A549 treated with DMSO at 1 μM for 4 hours (cell line): ENCODE measurements at places on chromosomes 11 and 22. TPM values are rescaled to one million over a fixed set of nuclear protein-coding genes. Genes with fewer than 3 reads are reported as not detected.

The PATE2 gene
- total RNA-seq = not detected in 5 replicates

The NFRKB gene
- total RNA-seq = 12.4 to 15.8 TPM (median 14.0 TPM) in 5 replicates

The MRGPRX3 gene
- 0.10 TPM in 1 of 5 replicates, not detected in the others for total RNA-seq

The PAX6 gene
- total RNA-seq = 1.1 to 2.0 TPM (median 1.6 TPM) in 5 replicates

The SYTL2 gene
- 16.5 to 28.2 TPM (median 16.7 TPM) in 5 replicates for total RNA-seq

The TNNI2 gene
- total RNA-seq = not detected in 5 replicates

The FOSL1 gene
- total RNA-seq = 176 to 296 TPM (median 205 TPM) in 5 replicates

The C2CD2L gene
- 5.2 to 7.0 TPM (median 6.6 TPM) in 5 replicates for total RNA-seq

The APOA4 gene
- not detected in 5 replicates for total RNA-seq

The RFPL1 gene
- total RNA-seq = not detected in 5 replicates
